ENCODE measurements at places on chromosomes 5 and 9. TPM values are rescaled to one million over a fixed set of nuclear protein-coding genes. Genes with fewer than 3 reads are reported as not detected.

Gene CBY3
- total RNA-seq, result not detected

Gene OR2Y1
- total RNA-seq, result not detected

Gene CATSPER3
- total RNA-seq, result 1.1 TPM

Gene CCNI2
- 11.4 TPM for total RNA-seq

Gene PAEP
- total RNA-seq, result not detected

Gene EQTN
- total RNA-seq, result 1.5 TPM

Gene CCL28
- total RNA-seq, result 97.0 TPM

Gene DBN1
- total RNA-seq, result 18.8 TPM

Gene RFK
- 52.3 TPM for total RNA-seq

Gene TAF11L5
- total RNA-seq, result not detected

Gene RICTOR
- 22.6 TPM for total RNA-seq

Gene PCDHGB6
- 2.2 TPM for total RNA-seq

Gene ADGRD2
- total RNA-seq, result not detected

Gene PTPRD
- total RNA-seq, result 95.1 TPM

Gene FAXDC2
- 36.6 TPM for total RNA-seq

Gene TNC
- total RNA-seq, result 3.0 TPM

Gene ANKRD31
- total RNA-seq, result not detected

Gene CDH9
- total RNA-seq, result not detected

Gene RNF14
- total RNA-seq, result 72.0 TPM

Gene PNPLA7
- total RNA-seq, result 18.4 TPM

Gene CTNND2
- 0.82 TPM for total RNA-seq

Gene TUSC1
- 15.4 TPM for total RNA-seq

Gene FAM221B
- total RNA-seq, result 0.28 TPM

Gene PCDHGB4
- 0.98 TPM for total RNA-seq

Gene FOXD4L3
- not detected for total RNA-seq

Gene RRAGA
- 60.1 TPM for total RNA-seq
